GM10248 (cell line): ENCODE measurements at places on chromosomes 1 and 21.

DNA sequence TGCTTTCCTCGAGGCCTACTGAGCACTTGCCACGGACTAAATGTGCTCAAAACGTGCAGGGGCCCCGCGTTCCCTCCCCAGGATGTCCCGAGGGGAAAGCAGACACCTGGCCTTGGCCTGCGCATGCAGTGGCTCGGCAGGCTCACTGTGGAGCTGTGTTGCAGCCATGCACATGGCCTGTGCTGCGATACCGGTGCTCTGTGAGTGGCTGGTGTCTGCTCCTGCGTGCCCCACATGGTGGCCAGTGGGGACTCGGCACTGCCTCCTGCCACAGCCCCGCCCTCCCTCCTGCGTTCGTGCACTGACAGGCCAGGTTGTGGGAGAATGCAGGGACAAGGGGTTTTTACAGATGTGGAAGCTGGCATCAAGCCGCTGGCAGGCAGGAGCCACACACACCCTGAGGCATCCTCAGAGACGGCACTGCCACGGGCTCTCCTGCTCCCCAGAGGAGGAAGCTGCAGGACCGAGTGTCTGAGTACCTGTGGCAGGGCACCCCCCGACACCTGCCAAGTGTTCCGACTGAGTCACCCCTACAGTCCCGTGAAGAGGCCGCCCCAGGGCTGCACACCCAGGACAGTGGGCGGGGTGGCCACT lies 16.9 kb upstream of the PTTG1IP start:
- no peak for DNase-seq

DNA sequence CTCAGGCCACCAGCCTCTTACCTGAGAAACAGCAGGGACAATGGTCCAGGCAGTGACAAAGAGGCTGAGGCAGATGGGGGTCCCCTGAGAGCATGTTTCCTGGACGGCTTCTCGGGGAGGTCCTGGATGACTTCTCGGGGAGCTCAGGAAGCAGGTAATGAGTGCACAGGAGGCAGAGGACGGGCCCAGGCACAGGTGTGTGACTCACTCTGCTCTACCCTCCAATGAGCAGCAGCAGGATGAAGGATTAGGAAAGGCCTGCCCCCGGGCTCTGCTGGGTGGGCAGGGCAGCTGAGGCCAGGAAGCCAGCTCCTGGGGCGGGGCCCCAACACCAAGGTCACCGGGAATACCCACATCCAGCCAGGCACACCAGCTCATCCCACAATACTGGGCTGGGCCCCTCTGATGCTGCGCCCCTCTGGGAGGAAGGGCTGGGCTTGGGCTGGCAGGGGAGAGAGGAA lies 17.2 kb upstream of the PTAFR start:
- DNase-seq = no peak

DNA sequence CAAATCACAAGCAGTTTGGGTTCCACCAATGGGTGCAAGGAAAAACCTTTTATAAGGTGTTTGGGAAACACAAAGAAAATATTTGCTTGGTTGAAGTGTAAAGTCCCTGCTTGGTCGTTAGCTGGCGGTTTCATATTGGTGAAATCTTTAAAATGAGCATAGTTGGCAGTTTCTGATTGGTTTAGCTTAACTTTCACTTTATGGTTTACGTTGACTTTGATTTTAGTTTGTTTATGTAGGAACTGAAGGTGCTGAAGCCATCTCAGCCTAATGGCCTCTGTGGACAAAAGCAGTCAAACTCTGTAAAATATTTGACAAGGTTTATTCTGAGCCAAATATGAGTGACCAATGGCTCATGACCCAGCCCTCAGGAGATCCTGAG lies 76.6 kb upstream of the PPM1J start:
- no peak for DNase-seq

DNA sequence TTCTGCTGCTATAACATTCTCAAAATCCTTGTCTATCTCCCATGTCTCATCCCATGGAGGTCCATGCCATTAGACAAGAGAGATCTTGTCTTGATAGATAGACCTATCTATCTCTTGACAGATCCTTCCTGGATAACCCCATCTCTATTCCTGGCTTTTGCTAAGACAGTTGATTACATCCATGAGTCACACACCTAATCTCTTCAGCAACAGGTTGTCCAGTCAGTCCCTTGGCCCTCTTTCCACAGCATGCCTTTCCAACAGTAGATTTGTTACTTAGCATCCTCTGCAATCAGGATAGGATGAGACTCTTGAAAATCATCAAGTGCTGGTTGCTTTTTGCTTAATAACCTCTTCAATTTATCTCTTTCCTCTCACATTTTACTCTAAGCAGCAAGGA lies 46.6 kb downstream of the TRMT1L start:
- no peak for DNase-seq

GRCh38 chr1:93578911-93579825 lies 102.5 kb downstream of the BCAR3 start:
- DNase-seq = no peak

GRCh38 chr1:14576155-14576554 lies 22.3 kb upstream of the KAZN start:
- no peak for DNase-seq

- peak; percentile 75 for DNase-seq
Observed at GRCh38 chr1:11967028-11967547, 13.2 kb upstream of the MFN2 start.

GRCh38 chr1:62025892-62026291 lies 168.8 kb upstream of the L1TD1 start:
- no peak for DNase-seq

GRCh38 chr1:240522122-240522822 lies 89.7 kb downstream of the GREM2 start:
- no peak for DNase-seq
